ENCODE measurements at places on chromosomes 6 and 20.

DNA sequence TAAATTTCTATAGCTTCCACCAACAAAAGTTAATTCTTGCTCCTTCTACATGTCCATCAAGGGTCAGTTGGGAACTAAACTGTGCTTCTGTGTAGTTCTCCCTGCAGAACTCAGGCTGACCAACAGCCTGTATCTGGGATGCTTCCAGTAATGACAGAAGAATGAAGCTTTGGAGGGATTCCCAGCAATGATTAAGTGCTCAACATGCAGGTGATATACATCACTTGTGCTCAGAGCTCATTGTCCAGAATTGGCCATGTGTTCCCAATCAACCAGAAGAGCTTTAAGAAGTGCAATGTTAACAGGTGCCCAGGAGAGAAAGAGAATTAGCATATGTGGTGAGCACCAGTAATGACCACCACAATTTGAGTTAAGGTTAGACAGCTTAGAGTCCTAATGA lies 37.4 kb upstream of the SNRPB2 start:
- DNase-seq: no peak

DNA sequence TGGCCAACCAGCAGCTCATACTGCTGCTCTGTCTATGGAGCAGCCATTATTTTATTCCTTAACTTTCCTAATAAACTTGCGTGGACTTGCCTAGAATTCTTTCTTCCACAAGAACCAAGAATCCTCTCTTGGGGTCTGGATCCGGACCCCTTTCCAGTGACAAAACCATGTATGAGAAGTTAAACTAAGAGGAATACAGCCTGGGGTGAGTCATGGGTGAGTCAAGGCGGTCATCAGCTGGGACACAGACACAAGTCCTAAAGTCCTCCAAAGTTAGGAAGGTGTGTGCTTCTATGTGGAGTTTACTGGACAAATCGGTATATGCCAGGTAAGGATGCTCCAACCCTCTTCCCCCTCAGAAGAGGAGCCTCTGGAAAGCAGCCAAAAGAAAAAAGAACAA lies 690.0 kb upstream of the CHD6 start:
- no peak for DNase-seq

DNA sequence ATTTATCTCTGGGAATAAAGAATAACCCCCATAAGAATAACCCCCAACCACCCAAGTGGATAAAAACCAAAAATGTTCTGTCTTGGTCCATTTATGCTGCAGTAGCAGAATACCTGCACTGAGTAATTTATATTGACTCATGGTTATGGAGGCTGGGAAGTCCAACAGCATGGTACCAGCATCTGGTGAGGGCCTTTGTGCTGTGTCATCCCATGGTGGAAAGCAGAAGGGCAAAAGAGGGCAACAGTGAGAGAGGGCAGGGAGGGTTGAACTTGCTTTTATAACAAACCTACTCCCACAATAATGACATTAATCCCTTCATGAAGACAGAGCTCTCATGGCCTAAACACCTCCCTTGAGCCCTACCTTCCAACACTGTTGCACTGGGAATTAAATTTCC lies 133.7 kb downstream of the ERMARD start:
- DNase-seq: no peak

- no peak for DNase-seq
Observed at GRCh38 chr20:56833427-56833826, 204.3 kb downstream of the TFAP2C start.

GRCh38 chr6:20566109-20566508 lies 31.9 kb downstream of the CDKAL1 start:
- no peak for DNase-seq

DNA sequence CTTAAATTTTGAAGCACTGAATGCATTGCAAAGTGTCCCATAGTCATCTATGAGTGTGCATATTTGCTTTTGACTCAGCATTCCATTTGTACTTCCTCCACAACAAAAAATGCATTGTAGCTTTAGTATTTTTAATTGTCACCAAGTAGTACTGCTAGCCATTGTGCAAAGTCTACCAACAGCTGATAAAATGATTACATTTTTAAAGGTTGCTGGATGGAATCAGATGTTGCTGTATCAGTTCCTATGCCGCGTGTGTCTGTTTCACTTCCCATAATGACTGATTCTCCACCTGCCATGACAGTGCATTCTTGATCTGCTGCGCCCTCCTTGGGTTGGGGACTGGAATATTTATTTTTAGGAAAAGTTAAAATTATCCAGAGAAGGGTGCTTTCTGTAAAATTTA lies 41.2 kb downstream of the SLX4IP start:
- DNase-seq: no peak

- no peak for DNase-seq
Observed at GRCh38 chr6:39091220-39091619, 23.8 kb downstream of the SAYSD1 start.

- DNase-seq: no peak
Observed at GRCh38 chr6:153096792-153097191, 34.3 kb downstream of the RGS17 start.

DNA sequence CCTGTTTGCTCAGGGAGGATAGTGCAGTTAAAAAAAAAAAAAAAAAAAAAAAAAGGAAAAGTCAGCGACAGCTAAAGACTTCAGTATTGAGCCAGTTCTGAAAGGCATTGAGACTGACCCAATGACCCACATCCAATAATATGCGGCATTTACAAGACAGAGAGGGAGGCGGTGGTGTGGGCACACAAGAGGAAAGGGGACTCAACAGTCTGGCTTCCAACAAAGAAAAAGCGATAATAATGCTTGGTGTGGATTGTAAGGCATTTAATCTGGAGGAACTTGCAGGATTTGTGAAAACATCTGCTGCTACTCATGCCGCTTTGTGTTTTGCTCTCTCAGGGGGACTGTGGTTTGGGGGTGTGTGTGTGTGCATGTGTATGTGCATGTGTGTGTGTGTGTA lies 784.3 kb upstream of the CHD6 start:
- no peak for DNase-seq

DNA sequence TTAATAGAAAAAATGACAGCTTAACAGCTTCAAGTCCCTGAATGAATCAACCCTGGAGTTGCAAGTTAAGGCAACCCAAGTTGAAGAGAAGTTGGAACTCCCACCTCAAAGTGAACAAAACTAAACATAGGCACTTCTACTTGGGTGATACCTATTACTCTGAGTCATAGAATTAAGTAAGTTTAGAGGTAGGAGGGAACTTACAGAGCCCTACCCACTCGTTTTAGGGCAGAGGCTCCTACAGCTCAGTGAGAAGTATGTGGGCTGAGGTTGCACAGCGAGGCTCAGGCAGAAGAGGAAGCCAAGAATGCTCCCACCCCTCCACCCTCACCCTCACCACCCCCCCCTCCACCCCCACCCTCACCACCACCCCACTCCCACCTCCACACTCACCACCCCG lies 42.2 kb downstream of the NFATC2 start:
- peak; percentile 63 for DNase-seq

DNA sequence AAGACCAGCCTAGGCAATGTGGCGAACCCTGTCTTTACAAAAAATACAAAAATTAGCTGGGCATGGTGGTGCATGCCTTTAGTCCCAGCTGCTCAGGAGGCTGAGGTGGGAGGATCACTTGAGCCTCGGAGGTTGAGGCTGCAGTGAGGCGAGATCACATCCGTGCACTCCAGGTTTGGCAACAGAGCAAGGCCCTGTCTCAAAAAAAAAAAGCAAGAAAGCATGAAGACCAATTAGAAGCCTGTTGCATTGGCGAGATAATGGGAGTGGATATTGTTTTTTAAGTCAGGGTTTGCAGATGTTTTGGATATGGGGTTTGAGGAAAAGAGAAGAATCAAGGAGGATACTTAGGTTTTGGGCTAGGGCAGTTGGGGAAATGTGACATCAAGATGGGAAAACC lies 5.2 kb downstream of the QRSL1 start:
- no peak for DNase-seq

DNA sequence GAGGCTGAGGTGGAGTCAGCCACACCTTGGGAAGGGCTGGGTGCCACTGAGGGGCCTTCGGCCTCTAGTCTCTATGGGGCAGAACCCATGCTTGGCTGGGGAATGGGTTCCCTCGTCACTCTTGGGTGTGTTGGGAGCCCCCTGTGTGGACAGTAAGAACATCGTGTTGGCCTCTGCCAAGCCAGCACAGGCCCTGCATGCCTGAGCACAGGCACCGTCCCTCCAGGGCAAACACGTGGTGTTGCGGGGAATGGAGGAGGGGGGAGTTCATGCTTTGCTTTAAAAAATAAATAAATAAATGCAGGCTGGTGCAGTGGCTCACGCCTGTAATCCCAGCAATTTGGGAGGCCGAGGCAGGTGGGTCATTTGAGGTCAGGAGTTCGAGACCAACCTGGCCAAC lies 63.0 kb downstream of the EZR start:
- DNase-seq: no peak

DNA sequence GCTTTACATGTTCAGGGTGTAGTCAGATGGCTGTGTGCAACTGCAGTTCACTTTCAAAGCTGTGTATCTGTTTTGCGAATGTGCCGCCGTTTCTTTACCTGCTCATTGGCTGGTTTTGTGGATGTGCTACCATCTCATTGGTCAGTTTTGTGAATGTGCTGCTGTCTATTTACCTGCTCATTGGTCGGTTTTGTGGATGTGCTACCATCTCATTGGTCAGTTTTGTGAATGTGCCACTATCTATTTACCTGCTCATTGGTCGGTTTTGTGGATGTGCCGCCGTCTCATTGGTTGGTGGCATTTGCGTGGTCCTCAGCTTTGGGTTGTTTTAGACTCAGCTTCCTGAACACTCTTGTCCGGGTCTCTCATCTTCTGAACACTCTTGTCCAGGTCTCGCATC lies 40.5 kb upstream of the BHLHE23 start:
- no peak for DNase-seq

- DNase-seq: no peak
Observed at GRCh38 chr20:45780159-45780558, 11.5 kb downstream of the WFDC3 start.

GRCh38 chr6:6663421-6664135 lies 75.1 kb downstream of the LY86 start:
- DNase-seq: no peak

DNA sequence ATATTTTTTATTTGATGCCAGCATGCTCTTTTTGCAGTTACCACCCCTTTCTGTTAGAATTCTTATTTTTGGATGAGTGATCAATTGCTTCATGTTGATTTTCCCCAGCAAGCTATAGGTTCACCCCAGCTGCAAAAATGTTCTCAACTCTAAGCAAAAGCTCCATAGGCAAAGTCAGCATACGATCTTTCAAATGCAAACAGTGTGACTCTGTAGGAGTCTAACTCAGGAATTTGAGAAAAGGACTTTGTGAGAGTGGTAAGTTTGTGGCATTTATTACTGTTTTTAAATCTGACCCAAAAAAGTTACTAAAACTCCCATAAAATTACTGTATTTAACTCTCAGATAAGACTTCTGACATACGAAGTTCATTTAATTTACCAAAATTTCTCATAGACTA lies 134.9 kb upstream of the HSF2 start:
- DNase-seq: no peak

GRCh38 chr6:144590532-144590931 lies 305.4 kb downstream of the UTRN start:
- no peak for DNase-seq

- no peak for DNase-seq
Observed at GRCh38 chr6:1409774-1410465, 20.5 kb downstream of the FOXF2 start.

DNA sequence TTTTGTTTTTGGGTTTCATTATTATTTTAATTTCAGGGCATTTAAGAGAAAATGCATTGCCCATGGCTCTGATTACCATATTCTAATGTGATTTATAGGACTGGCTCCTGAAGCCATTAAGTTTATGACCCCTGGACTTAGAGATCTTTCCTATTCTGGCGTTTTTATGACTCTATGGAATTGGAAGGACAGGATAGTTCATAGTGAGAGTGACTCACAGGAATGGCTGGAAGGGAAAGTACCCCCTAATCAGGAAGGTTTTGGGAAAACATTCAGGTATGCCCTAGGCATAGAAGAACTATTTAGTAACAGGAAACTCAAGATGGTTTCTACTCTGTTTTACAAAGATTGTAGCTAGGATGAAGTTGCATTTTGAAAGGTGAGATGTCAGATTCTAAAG lies 108.6 kb upstream of the SLC2A12 start:
- no peak for DNase-seq

DNA sequence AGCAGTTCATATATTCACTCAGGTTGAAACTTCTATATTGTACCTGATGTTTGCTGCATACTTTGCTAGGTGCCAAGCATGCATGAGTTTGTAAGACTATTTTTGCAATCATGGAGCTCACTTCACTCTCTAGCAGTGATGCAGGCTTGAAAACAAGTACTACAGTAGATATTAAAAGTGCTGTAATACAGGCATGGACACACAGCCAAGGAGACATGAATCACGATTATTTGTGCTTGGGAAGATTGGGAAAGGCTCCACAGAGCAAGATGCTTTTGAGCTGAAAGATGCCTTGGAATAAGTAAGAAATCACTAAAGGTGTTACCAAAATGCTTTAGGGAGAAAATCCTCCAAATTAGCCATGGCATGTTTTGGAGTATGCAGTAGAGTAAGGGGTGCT lies 427.4 kb downstream of the UTRN start:
- DNase-seq: no peak

- peak; percentile 77 for DNase-seq
Observed at GRCh38 chr6:5670811-5671561, 335.7 kb downstream of the NRN1 start.

DNA sequence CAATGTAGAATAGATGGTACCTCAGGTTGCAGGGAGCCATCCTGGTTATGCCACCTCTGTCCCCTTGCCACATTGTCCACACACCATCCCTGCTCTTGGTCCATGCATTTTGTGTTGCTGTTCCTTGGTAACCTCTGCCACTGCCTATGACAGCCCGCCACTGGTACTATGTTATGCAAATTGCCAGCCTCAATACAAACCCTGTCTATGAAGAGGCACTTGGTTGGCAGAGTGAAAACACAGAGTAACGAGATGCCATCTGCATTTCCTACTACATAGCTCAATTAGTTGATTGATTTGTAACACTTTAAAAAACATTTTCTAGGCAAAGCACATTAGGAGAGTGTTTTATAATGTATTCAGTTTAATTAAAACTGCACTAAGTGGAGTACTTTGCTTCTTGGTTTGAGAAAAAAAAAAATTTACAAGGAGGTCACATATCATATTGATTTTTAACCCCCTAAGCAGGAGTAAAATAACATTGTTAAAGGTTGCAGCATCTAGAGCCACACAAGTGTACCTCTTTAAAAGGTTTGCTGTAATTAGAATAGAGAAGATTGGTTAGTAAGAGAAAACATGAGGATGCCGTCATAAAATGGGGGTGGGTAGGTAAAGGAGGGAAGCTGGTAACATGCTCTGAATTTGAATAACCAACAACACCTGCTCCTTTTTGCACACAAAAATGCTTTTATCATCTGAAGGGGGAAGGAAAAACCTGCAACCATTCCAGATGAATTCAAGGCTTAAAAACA lies 817.1 kb downstream of the KIF16B start:
- DNase-seq: no peak

GRCh38 chr6:149237464-149237863 lies 80.0 kb upstream of the TAB2 start:
- DNase-seq: no peak

DNA sequence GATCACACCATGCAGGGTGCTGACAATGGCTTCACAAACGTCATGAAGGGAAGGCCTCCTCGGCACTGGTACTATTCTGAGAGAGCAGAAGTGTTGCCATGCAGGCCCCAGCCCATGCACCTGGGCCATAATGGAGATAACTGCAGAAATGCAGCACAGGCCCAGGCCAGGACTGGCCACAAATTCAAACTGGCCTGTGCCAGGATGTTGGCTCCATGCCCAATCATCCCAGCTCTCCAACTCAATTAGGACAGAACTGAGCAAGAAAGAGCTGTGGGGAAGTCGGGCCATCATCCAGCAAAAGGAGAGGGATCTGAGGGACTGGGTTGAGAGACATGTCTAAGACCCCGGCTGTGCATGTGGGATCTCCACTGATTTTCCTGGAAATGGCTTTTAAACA lies 48.9 kb upstream of the SYNDIG1 start:
- no peak for DNase-seq
